Hypothalamus (tissue), 51 donors: ENCODE measurements at places on chromosomes 4 and X.
A peak's percentile ranks its signal among the peaks of the same experiment; 100 is the strongest.

- DNase-seq, result no peak
These were observed 295.4 kb downstream of the RAPGEF2 start for GRCh38 chr4:159398236-159398638.

DNA sequence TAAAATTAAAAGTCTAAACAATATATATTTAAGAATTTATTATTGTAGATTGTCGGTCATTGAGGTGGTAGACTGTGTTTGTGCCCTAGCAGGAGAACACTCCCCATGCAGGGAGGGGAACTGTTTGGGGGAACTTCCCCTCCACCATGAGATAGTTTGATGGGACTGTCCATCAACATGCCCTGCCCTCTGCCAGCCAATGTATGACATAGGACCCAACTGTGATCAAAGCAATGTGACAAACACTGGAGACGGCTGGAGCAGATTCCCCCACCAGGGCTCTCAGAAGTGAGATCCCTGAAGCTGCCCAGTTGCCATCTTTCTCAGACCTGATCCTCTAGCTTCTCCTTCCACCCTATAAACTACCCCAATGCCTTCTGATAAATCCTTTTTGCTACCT, 44.9 kb downstream of the SH3KBP1 start:
- DNase-seq, result no peak

DNA sequence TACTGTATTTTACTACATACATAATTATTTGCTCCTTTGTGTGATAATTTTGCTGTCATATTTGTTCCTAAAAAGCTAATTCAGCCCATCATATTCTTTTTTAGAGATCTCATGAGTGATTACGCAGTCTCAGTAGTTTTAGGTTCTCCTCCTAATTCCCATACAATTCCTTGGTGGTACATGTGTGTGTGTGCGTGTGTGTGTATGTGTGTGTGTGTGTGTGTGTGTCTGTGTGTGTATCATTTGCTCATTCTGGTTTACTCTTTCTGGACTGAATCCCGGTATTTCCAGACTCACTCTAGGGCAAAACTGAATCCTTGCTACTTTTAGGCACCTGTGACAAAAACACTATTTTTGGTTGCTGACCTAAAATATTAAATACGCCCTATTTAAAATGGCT, 34.9 kb downstream of the STK26 start:
- no peak for DNase-seq

GRCh38 chr4:162644346-162644745, 480.5 kb upstream of the FSTL5 start:
- DNase-seq, result no peak

DNA sequence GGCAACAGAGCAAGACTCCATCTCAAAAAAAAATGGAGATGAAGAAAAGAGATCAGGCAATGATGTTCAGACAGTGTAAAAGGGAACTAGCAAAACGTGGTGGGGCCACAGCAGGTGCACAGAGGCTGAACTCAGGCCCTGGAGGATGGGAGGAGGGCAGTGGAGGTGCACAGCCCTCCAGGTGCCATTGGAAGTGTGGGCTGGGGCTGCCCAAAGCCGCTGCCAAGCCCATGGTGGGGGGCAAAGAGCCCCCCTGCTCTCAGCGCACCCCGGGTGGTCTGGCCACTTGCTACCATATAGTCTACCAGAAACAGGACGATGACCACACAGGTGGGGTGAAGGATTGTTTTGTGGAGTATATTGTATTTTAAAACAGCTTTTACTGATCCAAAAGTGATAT, 7.1 kb downstream of the TMEM271 start:
- no peak for DNase-seq

DNA sequence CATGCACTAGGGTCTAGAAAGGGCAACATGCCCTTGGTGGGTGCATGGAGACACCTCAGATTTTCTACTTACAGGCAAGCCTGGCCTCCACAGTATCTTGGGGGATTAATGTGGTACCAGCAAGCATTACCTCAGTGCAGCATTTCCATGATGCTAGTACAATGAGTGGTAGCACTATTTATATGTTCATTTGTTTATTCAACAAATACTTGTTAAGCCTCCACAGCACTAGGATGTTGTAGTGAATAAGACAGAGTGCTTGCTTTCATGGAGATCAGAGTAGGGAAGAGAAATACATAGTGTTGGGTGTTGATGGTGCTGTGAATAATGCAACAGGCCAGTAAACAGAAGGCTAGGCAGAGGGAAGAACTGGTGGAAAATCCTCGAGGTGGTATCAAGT, 133.4 kb downstream of the KLHL8 start:
- no peak for DNase-seq

DNA sequence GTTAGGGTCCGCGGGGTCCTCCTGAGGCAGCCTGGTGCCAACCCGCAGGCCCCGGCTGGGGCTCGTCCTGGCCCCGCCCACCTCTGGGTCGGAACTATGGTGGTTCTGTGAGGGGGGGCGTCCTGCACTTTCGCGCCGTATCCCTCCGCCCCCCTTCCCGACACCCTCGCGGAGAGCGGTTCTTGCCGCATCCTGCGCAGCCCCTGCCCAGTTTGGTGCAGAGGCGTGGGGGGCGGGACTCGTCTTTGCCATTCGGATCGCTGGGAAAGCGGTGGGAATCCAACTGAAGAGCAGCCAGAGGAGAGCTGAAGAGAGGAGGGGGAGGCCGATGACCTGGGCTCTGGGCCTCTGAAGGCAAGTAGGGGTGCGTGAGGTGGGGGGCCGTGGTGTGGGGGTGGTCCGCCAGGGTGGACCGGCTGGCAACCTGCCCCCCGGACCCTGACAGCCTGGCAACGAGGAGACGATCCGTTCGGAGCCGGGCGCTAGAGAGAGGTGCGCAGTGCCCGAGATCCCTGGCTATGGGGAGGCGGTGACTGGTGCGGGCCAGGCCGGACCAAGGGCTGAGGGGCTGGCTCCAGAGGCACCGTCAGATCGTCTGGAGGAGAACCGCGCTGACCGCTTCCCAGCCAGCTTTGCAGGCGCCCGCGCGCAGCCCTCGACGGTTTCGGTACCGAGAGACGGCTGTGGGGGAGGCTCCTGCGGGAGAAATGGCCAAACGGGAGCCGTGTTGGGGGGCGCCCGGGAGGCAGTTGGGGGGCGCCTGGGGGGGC, at the start of gene GPRASP1:
Gene GPRASP1, plus strand, starts transcription at position 242 of the 770 bp plus-strand sequence. CDS start 2,431 bp downstream, outside the sequence.
- peak; percentile 31 for DNase-seq

DNA sequence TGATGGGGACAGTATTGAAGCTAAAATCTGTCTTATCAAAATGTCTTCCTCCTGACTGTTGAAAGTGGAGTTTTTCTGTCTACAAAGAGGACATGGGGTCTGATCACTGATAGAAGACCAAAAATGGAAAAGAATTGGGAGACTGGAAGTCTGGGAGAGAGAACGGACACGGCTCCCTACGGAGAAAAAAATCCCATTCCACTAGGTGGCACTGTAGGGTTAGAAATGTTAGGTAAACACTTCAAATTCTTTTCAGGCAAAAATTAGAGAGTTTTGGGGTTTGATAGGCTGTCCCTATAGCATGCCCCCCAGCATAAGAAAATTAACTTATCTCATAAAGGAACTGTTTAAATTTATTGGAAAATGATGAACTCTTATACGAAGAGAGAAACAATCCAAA, 200.5 kb downstream of the FAM133A start:
- no peak for DNase-seq

DNA sequence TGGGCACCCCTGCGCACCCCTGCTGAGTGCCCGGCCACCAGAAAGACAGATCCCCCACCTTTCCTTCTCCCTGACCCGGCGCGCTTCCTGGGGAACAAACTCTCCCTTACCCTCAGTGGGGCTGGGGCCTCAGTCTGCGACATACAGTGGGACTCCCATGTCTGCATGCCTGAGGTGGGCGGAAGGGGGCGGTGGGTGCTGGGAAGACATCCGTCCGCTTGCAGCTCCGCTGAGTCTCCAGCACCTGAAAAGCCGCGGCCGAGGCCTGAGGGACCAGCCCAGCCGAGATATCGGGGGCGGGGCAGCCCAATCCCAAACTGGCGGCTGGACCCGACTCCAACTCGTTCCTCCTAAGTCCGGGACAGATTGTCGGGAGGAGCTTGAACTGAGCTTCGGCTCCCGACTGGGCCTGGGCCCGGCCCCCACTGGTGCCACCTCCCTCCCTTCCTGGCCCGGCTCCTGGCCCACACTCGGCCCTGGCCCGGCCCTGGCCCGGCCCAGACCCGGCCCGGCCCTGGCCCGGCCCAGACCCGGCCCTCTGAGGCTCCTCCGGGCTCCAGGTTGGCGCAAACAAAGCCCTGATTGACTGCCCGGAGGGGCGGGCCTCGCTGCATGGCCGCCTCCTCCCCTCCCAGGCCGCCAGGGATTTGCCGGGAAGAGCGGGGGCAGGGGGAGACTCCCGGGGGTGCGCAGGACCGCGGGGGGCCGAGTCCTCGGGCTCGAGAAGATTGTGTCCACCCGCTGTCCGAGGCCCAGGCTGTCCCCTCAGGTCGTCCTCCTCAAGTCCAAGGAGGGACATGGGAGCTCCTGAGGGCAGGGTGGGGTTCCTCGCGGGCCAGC, 877 bp upstream of the SLC16A2 start:
- peak; percentile 58 for DNase-seq

DNA sequence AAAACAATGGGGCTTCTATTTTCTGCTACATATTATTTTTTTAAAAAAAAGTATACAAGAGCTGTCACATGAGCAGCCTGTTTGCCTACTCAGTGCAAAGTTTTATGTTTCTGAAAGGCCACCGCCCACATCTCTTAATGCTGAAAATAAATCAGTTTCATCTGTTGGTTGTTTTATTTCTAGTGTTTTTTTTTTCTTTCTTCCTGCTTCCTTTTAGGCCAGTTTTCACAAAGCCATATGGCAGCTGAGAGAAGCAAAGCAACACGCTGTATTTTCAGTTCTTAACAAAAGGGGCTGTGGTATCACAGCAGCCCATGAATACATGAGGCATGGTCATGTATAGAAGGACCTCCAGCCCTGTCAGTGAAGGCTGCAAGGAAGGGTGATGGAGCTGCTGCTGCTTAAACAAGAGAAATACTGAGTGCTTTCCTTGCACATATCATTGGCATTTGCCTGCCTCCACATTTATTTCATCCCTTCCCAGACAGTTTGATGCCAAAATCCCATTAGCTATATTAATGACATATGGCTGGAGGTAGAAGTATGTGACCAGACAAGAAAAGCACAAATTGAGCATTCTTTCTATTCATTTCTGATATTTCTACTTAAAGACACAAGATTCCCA, 172.5 kb downstream of the PCDH18 start:
- DNase-seq, result no peak

DNA sequence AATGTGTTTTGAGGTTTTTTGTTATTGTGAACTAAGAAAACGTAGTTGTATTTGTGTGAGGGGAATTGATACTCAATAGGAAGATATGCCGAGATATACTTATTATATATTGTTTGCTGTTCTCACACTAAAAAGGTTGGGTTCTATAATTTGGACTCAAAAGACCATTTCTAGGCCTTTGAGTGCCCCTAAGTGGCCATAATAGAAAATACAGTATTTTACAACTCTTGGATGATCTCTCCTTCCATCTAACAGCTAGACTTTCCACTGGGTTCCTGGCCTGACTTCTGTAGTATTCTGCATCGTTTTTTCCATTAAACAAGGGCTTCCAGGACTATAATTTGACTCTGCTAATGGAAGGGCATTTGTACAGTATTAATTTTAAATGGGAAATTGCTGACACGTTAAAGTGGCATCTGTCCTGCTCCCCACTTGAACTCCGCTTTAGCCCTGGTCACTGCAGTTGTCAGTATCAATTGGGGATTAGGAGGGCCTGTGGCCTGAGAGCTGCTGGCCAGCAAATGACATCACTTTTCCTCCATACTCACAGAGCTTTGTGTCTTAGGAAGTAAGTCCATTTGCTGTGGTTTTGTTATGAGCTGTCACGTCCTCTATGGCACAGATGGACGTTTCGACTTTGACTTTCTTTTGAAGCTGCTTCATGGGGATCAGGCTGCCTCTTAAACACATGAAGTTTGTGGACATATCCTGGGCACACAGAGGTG, 176.9 kb downstream of the SLIT2 start:
- DNase-seq, result no peak

DNA sequence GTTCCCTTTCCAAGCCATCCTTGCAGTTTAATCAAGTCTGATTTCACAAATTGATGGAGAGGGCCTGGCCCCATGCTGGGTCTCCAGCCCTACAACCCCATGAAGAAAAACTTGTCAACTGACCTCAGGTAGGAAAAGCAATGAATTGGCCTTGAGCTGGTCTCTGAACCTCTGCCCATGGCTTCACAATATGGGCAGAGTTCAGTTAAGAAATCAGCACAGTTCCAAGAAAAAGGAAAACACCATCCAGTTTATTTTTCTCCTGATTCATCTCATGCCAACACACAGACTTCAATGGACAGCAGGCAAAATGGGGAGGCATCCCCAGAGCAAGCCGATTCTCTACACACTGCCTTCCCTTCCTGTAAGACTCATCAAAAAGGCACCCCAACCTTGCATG, 3.3 kb downstream of the RIPPLY1 start:
- no peak for DNase-seq

- no peak for DNase-seq
These were observed 5.2 kb upstream of the SORCS2 start for GRCh38 chr4:7187168-7187535.

DNA sequence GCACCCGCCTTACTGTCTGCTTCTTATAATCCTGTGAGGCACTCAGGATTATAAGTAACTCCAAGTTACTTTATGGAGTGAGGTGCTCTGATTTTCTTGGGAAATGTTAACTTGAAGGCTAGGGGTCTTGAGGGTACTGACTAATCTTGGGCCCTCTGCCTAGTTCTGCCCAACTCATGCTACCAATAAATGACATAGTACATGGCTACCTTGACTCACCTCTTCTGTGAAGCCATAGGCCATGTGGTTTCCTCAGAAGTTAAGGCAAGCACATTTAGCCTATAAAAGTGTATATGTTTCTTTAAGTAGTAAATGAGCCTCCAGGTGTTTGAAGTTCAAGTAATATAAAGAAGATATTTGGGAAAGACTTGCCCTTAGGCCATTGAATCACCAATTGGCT, 99.8 kb upstream of the CASK start:
- no peak for DNase-seq

GRCh38 chr4:42464550-42465094, 67.3 kb downstream of the SHISA3 start:
- DNase-seq, result no peak

DNA sequence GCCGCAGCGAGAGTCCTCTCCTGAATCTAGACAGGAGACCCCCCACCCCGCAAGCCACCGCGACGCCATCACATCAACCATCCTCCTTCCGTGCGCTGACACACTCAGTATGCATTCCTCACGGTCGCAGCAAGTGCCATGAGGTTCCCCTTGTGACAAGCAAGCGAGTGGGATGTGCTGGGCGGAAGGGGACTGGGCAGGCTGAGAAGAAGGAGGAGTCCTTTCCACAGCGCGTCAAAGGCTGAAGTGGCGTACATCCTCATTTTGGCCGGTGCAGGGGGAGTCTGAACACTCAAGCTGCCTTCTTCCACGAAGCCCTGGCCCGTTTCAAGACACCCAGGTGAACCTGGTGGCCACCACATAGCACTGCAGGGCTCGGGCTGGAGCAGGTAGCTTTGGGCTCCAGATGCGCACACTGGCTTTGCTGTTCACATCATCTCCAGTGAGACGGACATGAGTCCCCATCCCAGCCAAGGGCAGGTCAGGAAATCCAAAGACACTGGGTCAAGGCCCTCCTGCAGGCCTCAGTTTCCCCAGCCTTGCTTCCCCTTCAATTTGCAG, 30.4 kb downstream of the CCNQ start:
- no peak for DNase-seq
